ENCODE measurements at places on chromosomes 1 and 21.
A peak's percentile ranks its signal among the peaks of the same experiment; 100 is the strongest.

- DNase-seq = no peak
Observed at GRCh38 chr1:214491468-214492146, 59.8 kb downstream of the PTPN14 start.

DNA sequence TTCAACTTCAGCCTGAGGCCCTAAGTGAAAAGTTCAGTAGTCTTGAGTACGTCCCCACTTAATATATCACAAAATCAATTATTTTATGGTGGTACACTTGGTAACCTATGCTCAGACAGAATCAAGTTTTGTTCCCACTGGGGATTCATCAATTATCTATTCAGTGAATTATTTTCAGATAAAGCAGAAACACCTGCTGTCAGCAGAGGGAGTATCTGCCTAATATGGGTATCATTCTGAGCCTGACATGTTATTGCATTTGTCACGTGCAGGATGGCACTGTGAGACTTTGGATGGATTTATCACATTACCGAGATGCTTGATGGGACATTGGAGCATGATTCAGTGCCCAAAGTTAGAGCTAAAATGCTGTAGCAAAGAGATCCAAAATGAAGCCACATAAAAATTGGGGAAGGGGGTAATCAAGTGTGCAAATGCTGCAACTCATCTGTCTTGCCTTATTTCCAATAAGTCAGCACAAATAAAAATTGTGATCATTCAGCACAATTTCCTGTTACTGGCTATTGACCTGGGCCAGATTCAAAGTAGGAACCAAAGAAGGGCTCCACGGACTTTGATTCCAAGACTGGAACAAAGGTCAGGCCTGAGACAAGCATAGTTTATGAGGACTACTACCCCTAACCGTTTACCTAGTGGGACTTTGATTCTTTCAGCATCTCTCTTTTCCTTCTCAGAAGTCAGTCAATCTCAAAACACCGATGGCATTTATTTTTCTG is 657.6 kb downstream of the LMO4 start:
- DNase-seq = no peak

DNA sequence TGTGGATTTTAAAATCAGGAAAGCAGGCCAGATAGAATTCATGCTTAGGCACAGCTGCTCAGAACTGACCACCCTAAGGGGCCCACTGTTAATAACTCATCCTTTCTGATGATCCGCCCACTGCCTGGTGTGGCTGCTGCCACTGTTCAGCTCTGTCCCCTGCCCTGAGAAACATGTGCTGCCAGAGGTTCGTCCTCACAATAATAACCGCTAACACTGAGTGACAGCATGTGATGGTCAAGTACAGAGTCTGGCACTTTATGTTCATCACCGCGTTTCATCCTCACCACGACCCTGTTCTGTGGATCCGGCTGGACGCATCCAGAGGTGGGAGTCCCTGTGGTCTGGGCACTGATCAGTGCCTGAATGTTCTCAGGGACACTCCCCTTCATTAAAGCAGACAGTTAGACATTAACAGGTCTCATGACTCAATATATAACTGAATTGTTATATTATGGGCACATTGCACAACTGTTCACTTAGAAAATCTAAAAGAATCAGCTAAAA is 108.6 kb downstream of the SIM2 start:
- no peak for DNase-seq

DNA sequence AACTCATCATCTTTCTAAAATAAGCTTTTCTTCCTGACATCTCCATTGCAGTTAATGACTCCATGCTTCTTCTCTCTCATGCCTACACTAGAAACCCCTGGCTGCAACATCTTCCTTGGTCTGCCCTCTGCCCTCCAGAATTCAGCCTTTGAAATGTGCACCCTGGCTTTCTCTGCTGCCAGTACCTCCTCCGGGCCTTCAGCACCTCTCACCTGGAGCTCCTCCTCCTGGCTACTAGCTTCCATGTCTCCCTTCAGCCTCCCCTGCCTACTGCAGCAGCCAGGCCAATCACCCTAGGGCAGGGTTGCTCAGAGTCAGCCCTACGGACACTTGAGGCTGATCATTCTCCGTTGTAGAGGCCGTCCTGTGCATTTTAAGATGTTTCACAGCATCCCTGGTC is 18.3 kb downstream of the SUSD4 start:
- DNase-seq = no peak

GRCh38 chr1:179107706-179108629 is 26.1 kb downstream of the TOR3A start:
- no peak for DNase-seq

- DNase-seq = no peak
Observed at GRCh38 chr1:158998037-158998780, 11.5 kb upstream of the IFI16 start.

GRCh38 chr1:85934516-85934915 is 222.1 kb downstream of the COL24A1 start:
- DNase-seq = no peak

- peak; percentile 72 for DNase-seq
Observed at GRCh38 chr21:31184459-31184858, 146.2 kb upstream of the KRTAP19-8 start.

- no peak for DNase-seq
Observed at GRCh38 chr1:86064899-86065298, 91.7 kb downstream of the COL24A1 start.

Data from stimulated activated naive CD8-positive, alpha-beta T cell treated with anti-CD3 and anti-CD28 coated beads, Interleukin-15, Interleukin-2, amounts not matched to agents 100 U/mL and 50 U/mL, for 24 hours (primary cell).